Left lobe of liver (tissue), 2 donors: ENCODE measurements at places on chromosomes 16 and 17.
A peak's percentile ranks its signal among the peaks of the same experiment; 100 is the strongest.

DNA sequence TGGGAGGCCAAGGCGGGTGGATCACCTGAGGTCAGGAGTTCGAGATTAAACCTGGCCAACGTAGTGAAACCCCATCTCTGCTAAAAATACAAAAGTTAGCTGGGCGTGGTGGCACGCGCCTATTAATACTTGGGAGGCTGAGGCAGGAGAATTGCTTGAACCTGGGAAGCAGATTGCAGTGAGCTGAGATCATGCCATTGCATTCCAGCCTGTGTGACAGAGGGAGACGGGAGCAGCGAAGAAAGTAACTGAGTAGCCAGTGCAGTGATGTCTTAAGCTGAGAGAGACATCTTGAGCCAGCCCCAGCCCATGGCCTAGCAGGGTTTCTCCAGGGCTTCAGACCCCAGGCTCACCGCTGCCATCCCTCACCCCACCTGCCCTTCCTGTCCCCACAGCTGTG lies 9.8 kb upstream of the SMIM5 start:
- DNase-seq, result no peak

DNA sequence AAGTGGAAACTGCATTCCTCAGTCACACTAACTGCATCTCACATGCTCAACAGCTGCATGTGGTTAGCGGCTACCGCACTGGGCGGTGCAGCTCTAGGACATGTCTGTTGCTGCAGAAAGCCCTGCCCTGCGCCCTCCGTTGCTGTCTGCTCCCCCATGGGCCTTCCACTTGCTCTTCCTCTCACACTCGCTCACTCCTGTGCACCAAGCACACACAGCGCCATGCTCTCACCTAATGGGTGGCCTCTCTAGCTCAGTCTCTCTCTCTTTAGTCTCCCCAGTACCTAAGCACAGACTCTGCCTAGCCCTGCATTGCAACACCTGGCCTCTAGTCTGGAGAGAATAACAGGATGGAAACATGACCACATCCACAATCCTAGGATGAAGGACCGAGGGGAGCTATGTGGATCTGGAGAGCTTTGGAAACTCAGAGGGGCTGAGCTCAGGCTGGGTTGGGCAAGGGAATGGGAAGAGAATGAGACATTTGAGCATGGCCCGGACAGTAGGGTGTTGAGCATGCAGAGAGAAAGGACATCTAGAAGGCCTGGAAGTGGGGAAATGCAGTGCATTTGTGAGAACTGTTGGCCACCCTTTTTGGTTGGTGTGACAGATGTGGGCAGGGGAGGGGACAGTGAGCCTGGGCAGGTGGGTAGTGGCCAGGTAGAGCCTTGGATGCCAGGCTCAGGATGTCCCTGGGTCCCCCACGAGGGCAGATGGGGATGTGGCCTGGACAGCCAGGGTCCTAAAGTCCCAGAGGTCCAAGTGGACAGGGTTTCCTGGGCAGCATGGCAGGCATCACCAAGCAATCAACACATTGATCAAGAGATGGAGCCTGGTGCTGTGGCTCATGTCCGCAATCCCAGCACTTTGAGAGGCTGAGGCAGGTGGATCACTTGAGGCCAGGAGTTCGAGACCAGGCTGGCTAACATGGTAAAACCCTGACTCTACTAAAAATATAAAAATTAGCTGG lies 16.1 kb downstream of the SGCA start:
- no peak for DNase-seq

- DNase-seq, result peak; percentile 61
These were observed 16.5 kb downstream of the FCSK start for GRCh38 chr16:70470927-70471341.

- no peak for DNase-seq
These were observed 133.9 kb upstream of the NUDT7 start for GRCh38 chr16:77588389-77588788.

GRCh38 chr16:78654929-78655328 lies 555.5 kb downstream of the WWOX start:
- no peak for DNase-seq

DNA sequence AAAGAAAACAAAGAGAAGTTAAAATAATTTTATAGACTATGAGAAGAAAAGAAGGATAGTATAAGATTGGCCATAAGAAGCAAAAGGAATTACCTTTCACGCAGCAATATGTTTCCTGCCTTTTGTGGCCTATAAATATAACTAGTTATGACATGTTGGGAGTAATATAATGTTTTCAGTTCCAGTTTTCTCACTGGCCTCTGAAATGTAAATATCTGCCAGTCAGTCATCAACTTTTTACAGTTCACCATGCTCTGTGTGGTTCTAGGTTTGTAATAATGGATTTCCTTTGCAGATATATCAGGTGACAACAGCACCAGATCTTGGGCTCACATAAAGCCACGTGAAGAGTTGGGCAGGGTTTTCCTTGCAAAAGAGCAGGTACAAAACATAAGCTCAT lies 94.3 kb downstream of the ABCA8 start:
- no peak for DNase-seq

DNA sequence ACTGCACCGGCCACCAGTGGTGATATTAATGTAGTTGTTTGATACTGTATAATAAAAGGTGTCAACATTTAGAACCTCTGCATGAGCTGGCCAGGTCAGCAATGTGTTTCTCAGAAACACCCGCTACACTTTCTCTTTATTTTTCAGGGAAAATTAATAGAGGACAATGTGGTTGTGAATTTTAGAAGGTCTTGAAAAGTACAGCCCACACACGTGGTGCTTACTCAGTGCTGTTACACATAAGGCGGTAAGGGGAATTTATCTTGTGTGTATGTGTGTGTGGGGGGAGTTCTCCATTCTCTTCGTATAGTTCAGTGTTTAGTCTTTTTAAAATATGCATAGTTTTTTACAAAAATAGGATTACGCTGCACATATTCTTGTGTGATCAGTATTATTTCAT lies 4.4 kb upstream of the ZFP1 start:
- no peak for DNase-seq

DNA sequence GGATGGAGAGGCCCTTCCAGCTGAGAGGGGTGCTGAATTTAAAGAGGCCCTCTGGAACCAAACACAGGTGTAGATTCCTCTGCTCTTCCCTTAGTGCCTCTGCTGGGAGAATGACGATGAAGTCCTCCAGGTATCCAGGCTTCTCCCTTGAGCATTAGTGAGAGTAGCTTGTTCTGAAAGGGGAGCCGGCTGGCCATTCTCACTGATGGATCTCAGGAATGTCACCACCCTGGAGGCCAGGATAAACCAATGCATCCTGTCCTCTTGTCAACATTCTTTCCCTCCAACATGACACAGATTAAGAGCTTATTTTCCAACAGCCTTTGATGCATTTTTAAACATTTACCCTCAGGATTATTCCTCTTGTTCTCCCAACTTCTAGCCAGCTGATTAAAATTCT lies 325.5 kb downstream of the CA10 start:
- no peak for DNase-seq

DNA sequence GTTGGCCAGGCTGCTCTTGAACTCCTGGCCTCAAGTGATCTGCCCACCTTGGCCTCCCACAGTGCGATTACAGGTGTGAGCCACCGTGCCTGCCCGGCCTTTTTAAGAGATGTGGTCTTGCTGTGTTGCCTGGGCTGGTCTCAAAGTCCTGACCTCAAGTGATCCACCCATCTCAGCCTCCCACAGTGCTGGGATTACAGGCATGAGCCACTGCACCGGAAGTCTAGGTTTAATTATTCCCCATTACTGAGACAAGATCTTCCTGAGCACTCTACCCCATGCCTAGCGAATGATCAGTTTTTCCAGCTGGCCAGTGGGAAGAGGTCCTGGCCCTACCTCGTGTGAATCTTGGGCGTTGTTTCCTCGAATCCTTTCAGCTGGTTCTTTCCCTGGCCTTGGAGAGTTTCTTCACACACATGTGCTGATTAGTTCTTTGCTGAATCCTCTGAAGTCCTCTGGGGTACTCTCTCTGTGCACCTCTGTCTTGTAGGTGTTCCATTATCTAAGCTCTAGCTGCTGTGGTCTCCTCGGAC lies 18.9 kb downstream of the C16orf54 start:
- no peak for DNase-seq

- DNase-seq, result no peak
These were observed 256.0 kb upstream of the MAF start for GRCh38 chr16:79856581-79856980.

GRCh38 chr17:50149417-50150353 lies 792 bp downstream of the PPP1R9B start:
- peak; percentile 73 for DNase-seq

DNA sequence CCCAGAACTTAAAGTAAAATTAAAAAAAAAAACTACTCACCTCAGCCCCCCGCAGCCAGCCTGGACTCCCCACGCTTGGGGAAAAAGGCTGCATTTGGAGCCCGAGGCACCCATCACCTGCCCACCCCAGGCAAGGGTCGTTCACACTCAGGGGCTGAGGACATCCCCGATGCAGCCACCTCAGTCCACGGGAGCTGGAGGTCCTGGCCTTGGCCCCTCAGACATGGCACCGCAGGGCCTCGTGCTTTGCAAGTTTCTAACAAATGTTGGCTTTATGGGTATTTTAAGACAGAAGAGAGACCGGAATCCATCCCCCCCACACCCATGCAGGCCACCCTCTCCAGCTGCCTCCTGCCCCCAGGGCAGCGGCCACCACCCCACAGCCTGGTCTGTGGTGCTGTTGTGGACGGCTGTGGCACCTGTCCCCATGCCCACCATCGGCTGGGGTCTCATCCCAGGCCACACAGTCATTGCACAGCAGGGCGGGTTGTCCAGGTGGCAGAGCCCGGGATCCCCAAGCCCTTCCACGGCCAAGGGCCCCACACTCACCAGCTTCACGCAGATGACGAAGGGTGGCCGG lies 116.4 kb upstream of the ZNF750 start:
- no peak for DNase-seq

DNA sequence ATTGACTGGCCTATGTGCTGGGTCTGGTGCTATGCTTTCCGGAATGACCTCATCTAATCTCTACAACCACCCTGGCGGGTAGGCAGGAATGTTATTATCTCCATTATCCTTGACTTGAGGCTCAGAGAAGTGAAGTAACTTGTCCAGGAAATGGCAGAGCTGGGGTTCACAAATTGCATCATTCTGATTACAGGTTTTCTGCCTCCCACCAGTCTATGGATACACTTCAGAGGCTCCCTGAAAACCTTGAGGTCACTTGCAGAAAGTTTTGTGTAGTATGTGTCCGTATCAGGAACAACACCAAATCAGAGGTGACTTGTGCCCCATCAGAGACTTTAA lies 19.1 kb downstream of the NOD2 start:
- DNase-seq, result no peak

GRCh38 chr17:21522755-21523336 lies 146.7 kb downstream of the KCNJ12 start:
- DNase-seq, result no peak

- no peak for DNase-seq
These were observed 47.3 kb downstream of the MYOCD start for GRCh38 chr17:12712941-12713340.

DNA sequence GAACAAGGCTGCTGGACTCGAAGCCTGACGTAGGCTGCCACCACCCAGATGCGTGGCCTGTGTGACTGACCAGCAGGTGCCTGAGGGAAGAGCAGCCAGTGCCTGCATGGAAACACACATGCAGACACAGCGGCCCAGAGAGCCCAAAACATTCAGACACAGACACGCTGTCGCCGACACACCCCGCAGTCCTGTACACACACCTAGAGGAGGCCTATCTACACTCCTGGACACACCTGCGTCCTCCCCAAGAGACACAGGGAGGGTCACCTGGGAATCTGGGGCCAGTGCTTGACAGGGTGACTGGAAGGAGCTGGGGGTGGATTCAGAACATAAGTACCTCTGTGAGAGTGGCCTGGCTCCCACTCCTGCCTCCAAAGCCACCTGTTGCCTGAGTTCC lies 6.1 kb upstream of the TSPOAP1 start:
- no peak for DNase-seq

- no peak for DNase-seq
These were observed 141.1 kb downstream of the RGS9 start for GRCh38 chr17:65278050-65278819.

- DNase-seq, result no peak
These were observed 582.1 kb downstream of the RBFOX1 start for GRCh38 chr16:7914748-7915147.

- peak; percentile 72 for DNase-seq
These were observed at the start of gene MYO1D for GRCh38 chr17:32876417-32877163. TSS of gene MYO1D (minus strand) at chr17:32877124. CDS start at chr17:32876872, 252 bp downstream.

DNA sequence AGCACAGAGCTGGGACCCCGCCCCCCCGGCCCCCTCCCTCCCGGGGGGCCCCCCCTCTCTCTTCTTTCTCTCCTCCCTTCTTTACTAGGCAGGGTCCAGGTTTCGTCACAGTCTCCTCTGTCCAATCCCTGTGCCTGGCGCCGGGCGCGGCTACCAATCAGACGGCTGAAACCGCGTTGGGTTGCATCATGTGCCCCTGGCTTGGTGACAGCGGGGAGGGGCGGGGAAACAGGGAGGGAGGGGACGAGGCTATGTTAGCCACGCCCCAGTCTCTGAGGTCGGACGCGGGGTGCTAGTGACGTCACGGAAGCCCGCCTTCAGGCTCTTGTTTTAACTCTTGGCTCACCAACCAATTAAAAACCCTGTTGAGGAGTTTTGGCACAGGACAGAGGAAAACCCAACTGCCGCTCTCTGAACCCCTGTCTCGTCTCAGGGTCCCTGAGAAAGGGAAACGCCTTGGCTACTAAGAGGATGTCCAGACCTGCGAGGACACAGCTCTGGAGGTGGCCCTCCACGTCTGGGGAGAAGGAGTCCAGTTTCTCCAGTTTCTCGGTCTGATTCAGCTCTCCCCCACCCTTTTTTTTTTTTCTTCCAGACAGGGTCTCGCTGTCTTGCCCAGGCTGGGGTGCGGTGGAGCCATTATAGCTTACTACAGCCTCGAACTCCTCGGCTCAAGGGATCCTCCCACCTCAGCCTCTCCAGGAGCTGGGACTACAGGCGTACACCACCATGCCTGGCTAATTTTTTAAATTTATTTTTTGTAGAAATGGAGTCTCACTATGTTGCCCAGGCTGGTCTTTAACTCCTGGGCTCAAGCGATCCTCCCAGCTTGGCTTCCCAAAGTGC lies 441 bp upstream of the PLEKHH3 start:
- peak; percentile 100 for DNase-seq

GRCh38 chr16:87076331-87076949 lies 240.8 kb downstream of the C16orf95 start:
- peak; percentile 16 for DNase-seq

GRCh38 chr17:16936536-16937310 lies 35.2 kb downstream of the TNFRSF13B start:
- DNase-seq, result no peak

GRCh38 chr16:17515421-17516210 lies 44.9 kb upstream of the XYLT1 start:
- DNase-seq, result no peak

GRCh38 chr17:80264205-80265075 lies 3.8 kb downstream of the RNF213 start:
- no peak for DNase-seq

DNA sequence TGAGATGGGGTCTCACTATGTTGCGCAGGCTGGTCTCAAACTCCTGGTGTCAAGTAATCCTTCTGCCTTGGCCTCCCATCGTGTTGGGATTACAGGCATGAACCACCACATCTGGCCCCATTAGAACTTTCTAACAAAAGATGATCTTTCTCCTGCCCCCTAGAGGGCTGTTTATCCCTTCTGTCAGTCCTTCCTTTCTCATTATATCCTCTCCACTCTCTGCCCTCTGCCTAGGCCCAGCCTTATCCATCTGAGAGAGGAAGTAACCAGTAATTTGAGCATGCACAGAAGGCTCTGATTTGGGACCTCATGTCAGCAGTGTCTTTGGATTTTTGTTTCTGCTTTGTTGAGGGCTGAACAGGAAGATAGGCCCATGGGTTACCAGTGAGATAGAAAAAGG lies 4.4 kb upstream of the DHX40 start:
- DNase-seq, result no peak

- no peak for DNase-seq
These were observed 27.8 kb upstream of the MGAT5B start for GRCh38 chr17:76840443-76840767.
